ENCODE measurements at places on chromosomes 3 and 15.

- no peak for DNase-seq
Observed at GRCh38 chr15:81473177-81473576, 99.2 kb upstream of the TMC3 start.

- DNase-seq: no peak
Observed at GRCh38 chr15:55652359-55652758, 64.2 kb upstream of the PYGO1 start.

GRCh38 chr3:193330555-193331204 is 47.9 kb downstream of the ATP13A5 start:
- DNase-seq: no peak

GRCh38 chr15:33460166-33460805 is 149.5 kb downstream of the RYR3 start:
- DNase-seq: no peak

- no peak for DNase-seq
Observed at GRCh38 chr3:112393360-112393728, 60.4 kb downstream of the CD200 start.

- DNase-seq: no peak
Observed at GRCh38 chr3:70179111-70179510, 133.3 kb downstream of the MDFIC2 start.

DNA sequence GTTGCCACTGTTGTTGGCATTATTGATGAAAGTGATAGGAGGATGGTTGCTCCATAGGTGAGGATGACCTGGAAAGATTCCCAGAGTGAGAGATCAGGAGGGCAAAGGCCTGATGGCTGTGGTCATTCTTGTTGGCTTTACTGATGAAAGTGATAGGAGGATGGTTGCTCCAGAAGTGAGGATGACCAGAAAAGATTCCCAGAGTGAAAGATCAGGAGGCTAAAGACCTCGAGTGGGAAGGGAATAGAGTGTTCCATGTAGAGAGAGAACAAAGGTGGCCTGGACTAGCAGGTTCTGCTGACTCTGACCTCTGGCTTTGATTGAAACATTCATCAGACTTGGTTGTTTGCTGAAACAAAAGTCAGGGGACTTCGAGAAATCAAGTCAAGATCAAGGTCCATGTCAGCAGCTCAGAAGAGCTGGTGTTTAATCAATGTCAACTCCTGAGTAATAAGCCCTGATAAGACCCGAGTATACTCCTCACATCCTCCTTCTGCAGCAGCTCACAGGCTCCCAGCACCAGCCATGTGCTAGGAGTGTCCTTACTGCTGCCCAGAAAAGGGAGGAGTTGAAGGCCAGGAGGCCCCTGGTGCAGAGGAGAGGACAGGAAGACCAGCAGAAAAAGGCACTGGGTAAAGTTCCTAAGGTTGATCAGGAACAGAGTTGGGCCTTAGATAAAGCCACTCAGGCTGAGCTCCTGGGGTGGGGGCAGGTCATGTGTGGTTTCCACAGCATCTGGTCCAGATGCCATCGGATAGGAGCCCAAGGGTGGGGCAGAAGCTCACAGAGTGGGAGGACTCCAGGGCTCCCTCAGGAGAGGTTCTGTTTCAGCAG is 19.9 kb downstream of the CYP8B1 start:
- DNase-seq: no peak

- no peak for DNase-seq
Observed at GRCh38 chr3:172919297-172919683, 168.8 kb downstream of the ECT2 start.

- DNase-seq: peak; percentile 49
Observed at GRCh38 chr3:151439652-151440125, 21.2 kb downstream of the IGSF10 start.

DNA sequence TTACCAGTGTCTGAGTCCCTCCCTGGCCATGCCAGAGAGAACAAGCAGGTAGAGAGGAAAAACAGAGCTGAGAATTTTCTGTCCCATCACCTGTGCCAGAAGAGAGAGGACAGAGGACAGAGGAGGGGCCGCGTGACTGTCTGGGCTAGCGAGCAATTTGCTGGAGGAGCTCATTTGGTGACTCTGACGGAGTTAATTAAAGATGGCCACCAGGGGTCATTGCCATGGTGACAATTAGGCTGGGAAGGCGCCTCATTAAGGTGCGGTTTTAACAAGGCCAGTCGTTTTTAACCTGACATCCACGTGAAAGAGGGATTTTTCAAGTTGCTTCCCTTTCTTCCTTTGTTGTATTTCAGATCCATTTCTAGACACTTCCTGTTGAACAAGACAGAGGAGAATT is 72.4 kb downstream of the RHCG start:
- no peak for DNase-seq

DNA sequence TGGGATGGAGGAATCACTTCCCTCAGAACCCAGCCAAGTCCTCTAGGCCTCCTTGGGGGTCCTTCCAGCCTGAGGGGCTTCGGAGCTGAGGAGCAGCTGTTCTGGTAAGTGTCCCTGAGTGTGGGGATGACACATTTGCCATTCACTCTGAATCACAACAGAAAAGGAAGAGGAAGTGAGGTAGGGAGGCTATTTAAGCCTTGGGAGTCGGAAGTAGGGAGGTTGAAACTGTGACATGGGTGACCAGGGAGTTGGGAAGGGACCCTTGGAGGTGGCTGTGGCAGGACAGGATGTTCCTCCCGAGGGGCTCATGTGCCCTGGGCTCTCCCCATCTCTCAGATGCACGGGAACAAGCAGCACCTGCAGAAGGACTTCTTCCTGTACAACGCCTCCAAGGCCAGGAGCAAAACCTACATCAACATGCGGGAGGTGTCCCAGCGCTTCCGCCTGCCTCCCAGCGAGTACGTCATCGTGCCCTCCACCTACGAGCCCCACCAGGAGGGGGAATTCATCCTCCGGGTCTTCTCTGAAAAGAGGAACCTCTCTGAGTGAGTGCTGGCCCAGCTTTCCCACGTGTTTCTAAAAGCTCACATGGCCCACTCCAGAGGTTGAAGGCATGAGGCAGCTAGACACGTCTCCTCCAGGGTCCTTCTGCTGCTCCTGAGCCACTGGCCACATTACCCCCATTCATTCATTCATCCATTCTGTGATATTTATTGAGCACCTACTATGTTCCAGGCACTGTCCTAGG is 43.3 kb downstream of the CAPN3 start:
- no peak for DNase-seq

DNA sequence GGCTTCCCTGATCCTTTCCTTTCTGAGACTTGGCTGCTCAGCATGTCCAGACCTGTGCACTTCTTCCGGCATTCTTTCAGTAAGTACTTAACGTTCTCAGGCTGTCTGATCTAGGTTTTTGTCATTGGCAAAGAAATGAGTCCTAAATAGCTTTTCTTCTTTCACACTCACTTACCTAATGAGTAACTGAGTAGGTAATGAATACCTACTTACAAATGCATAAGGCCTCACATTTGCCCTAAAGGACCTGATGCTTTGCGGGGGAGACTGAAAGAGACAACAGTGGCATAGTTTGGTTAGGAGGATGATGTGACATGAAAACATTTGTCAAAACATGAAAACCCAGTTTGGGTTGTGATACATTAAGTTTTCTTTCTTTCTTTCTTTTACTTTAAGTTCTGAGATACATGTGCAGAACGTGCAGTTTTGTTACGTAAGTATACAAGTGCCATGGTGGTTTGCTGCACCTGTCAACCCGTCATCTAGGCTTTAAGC is 516.7 kb upstream of the CFAP20DC start:
- DNase-seq: no peak

- no peak for DNase-seq
Observed at GRCh38 chr15:42083605-42083908, 10.8 kb downstream of the PLA2G4D start.

- DNase-seq: peak; percentile 33
Observed at GRCh38 chr3:64150623-64151207, 74.6 kb downstream of the PRICKLE2 start.

DNA sequence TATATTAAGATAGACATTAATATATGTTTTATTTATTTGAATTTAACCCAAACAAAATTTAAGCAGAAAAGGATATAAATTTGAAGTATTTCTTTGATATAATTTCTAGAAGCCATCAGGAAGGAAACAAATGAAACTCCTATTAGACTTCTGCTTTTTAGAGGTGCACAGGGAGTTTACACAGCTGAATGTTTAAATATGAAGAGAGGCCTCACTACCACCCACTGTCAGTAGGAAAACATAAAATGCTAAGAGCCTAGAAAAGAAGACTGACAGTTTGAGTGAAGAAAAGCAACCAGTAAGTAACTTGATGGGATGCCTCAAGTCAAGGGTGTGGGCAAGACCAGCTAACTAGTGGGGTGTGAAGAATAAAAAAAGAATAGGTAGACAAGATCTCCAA is 19.7 kb downstream of the PLSCR2 start:
- DNase-seq: no peak

- no peak for DNase-seq
Observed at GRCh38 chr3:106836906-106837305, 540.3 kb upstream of the CCDC54 start.

GRCh38 chr3:8972639-8973038 is 9.4 kb upstream of the RAD18 start:
- DNase-seq: no peak

GRCh38 chr15:41105348-41106334 is 10.4 kb downstream of the INO80 start:
- DNase-seq: no peak

DNA sequence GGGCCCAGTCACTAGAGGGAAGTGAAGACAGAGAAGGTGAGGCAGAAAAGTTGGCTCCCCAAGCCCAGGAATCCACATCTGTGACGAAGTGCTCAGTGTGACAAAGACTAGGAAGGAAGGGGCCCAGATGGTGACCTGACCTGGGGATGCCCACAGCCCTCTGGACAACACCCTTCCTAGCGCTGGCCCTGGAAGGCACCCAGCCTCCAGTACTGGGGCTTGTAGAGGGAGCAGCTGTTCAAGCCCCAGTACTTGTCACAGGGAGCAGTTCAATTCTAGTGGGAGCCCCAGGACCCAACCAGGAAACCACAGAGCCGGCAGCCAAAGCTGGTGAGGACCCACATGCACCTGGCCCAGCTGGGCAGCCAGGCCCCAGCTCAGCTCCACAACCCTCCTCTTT is 190.8 kb downstream of the XXYLT1 start:
- DNase-seq: no peak

GRCh38 chr15:85667491-85668424 is 127.0 kb downstream of the KLHL25 start:
- no peak for DNase-seq

DNA sequence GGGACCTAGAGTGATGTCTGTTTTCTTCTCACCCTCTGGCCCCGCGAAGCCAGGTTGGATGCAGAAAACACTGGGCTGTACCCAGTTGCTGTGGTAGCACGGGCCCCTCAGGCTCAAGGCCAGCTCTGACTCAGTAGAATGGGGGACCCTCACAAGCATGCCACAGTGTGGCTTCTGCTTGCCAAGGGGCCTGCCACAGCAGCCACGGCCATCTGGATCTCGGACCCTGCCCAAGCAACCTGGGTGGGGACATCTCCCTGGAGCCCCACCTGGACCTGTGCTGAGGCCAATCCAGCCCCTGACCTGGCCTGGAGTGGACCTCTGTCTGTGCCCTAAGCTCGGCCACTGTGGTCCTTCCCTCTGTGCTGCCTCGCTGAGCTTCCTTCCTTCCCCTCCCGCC is 59.0 kb downstream of the MGLL start:
- DNase-seq: no peak

DNA sequence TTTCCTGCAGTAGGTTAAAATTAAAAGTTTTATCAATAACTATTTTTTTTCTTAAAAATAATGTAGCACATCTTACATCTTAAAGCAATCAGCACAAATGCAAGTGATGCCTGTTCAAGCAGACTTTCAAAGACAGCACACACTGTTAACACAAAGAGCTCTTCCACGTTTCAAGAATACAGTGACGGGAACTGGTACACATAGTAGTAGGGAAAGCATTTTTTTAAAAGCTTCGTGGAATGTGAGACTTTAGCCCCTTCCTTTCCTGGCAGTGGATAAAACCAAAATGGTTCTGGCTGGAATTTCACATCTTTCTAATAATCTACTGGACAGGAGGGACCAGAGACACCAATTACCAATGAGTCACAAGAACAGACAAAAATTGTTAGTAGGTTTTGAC is 33.5 kb upstream of the SLC2A2 start:
- no peak for DNase-seq

GRCh38 chr3:79818015-79818414 is 50.2 kb upstream of the ROBO1 start:
- no peak for DNase-seq

- DNase-seq: no peak
Observed at GRCh38 chr3:66762916-66763693, 235.0 kb upstream of the KBTBD8 start.

- DNase-seq: no peak
Observed at GRCh38 chr3:177770383-177771230, 573.3 kb upstream of the TBL1XR1 start.

GRCh38 chr15:70469651-70470555 is 293.5 kb downstream of the UACA start:
- DNase-seq: no peak

- DNase-seq: no peak
Observed at GRCh38 chr15:37108381-37109167, 8.2 kb upstream of the MEIS2 start.

DNA sequence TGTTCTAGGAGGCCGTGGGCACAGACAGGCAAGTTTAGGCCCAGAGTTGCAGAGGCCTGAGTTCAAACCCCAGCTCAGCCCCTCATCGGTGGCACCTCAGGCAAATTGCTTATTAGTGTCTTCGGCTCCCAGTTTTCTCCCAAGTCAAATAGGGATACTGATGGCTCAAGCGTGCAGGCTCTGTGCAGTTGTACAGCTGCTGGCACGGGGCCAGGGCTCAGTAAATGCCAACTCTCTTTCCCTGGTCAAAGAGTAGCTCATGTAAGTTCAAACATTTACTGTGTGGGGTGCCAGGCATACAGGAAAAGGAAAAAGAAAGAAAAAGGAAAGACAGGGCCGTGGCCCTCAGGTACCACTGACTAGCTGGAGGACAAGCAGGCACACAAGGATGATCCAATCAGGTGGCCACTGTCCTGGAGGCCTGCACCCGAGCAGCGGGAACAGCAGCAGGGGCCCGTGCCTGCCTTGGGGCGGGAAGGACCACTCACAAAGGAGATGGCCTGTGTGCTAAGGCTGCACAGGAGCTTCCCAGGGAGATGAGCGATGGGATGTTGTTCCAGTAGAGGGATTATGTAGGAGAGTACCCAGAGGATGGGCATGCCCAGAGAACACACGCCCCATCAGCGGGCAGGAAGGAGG is 70.8 kb downstream of the TBC1D2B start:
- DNase-seq: no peak

- DNase-seq: no peak
Observed at GRCh38 chr3:123658118-123658851, 73.4 kb upstream of the HACD2 start.

DNA sequence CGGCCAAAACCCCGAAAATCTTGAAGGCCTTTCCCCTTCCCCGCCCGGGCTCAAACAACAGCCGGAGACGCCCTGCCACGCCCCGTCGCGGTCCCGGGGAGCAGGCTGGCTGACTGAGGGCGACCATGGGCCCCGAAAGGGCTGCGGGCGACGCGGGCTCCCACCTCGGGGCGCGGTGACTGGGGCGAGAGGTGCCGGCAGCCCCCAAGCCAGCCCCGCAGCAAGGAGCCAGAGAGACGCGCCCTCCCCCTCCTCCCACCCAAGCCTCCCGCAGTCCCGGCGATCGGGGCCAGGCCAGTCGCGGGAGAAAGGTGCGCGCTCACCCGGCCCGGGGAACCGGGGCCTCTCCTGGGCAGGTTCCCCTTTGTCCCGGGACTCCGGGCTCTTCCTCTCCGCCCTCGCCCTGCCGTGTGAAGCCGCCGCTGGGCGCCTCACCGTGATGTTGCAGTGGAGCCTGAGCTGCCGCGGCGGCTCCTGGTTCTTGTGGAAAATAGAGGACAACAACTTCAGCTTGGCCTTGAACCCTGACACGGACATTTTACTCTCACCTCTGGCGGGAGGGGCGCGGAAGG is 30.6 kb upstream of the ZSCAN2 start:
- no peak for DNase-seq
